ENCODE measurements at places on chromosomes 3 and 15. TPM values are rescaled to one million over a fixed set of nuclear protein-coding genes. Genes with fewer than 3 reads are reported as not detected.

GRCh38 chr3:24365168-24365567, 129.5 kb downstream of the THRB start:
- H3K4me3 ChIP-seq, result no peak overlapping the region
- no peaks in the 10 kb centered on the region for H3K27me3 ChIP-seq
- DNase-seq, result no peak
- H3K27ac ChIP-seq, result peak overlapping the region; percentile 16
- peaks cover 71% of the 10 kb centered on the region for H3K4me1 ChIP-seq
- H3K36me3 ChIP-seq, result no peaks in the 10 kb centered on the region

- peak; percentile 57 for DNase-seq
- no peak overlapping the region for H3K4me3 ChIP-seq
- no peaks in the 10 kb centered on the region for H3K36me3 ChIP-seq
- no peak overlapping the region for H3K27ac ChIP-seq
- peaks cover 3% of the 10 kb centered on the region for H3K27me3 ChIP-seq
- H3K4me1 ChIP-seq, result peaks cover 8% of the 10 kb centered on the region
These were observed 70.5 kb upstream of the ITGA11 start for GRCh38 chr15:68502398-68502901.

NANOGP8 gene
- 0.63 TPM for total RNA-seq

DNA sequence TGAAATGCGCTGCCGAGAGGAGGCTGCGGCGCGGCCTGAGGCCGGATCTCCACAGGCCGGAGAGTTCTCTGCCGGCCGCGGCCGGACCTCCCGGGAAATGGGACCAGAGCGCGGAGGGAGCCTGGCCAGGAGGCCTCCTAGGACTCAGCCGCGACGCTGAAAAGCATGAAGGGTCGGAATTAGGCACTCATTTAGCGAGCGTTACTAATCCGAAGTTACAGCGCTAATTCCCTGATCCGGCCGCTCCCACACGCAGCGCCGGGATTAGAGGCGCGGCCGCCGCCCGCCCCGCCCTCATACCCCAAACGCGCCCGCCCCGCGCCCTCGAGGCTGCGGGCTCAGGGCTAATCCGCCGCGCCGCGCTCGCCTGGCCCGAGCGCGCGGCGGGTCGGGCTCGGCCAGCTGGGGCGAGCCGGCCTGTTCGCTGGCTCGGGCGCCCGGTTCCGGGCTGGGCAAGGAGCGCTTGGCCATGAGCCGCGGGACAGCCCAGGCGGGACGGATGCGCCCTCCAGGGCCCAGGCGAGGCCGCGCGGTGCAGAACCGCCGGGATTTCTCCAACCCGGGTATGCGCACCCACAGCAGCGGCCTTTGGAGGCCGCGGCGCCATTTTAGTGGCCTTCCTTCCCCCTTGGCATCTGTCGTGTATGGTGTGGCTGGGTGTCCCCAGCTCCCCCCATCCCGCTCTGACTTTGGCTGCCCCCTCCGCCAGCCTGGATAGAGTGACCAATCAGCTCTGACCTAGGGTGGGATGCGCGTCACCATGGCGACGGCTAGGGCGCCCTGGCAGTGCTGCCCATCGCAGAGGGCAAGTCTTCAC, 36.8 kb upstream of the POLG start:
- peaks cover 99% of the 10 kb centered on the region for H3K27me3 ChIP-seq
- H3K4me3 ChIP-seq, result peak overlapping the region; percentile 36
- DNase-seq, result no peak

DNA sequence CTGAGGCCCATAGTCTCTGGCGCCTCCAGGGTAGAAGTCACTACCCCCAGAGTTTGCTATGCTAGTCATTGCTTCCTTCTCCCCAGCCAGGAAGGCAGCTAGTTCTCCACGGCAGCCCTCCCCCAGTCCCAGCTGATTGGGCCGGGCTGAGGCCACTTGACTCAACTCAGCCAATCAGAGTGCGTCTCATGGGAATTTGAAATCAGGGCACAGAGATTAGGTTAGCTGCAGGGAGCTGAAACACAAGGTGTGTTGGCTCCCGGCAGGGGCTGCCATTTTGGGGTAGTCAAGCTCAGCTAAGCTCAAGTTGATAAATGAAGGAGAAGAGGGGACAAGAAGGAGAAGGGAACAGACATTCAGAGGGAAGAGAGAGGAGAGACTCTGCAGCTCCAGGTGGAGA, 32.8 kb downstream of the LINGO1 start:
- no peak overlapping the region for H3K4me3 ChIP-seq
- no peak for DNase-seq
- H3K36me3 ChIP-seq, result no peaks in the 10 kb centered on the region
- no peak overlapping the region for H3K27ac ChIP-seq
- no peaks in the 10 kb centered on the region for H3K27me3 ChIP-seq

DNA sequence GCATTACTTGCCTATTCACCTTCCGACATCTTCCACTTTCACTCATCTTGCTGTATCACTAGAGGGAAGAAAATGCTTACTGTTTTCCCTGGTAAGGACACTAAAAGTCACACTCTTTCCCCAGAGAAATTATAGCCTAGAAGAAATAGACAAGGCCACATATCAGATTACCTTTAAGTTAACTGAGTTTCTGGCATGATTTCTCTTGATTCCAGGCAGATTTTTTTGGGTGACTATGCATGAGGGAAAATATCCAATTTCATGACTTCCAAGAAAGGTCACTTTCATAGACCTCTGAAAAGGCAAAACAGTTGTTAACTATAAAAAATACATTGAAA, 30.3 kb downstream of the TCF12 start:
- H3K27ac ChIP-seq, result no peak overlapping the region
- DNase-seq, result no peak
- no peaks in the 10 kb centered on the region for H3K36me3 ChIP-seq
- H3K27me3 ChIP-seq, result no peaks in the 10 kb centered on the region
- peaks cover 13% of the 10 kb centered on the region for H3K4me1 ChIP-seq

GRCh38 chr3:141439589-141439988, 47.2 kb upstream of the RASA2 start:
- H3K36me3 ChIP-seq, result peaks cover 31% of the 10 kb centered on the region
- H3K4me3 ChIP-seq, result no peak overlapping the region
- H3K27ac ChIP-seq, result peak overlapping the region; percentile 80
- H3K4me1 ChIP-seq, result peaks cover 94% of the 10 kb centered on the region

LTK gene
- not detected for total RNA-seq

- no peak for DNase-seq
- H3K27me3 ChIP-seq, result no peaks in the 10 kb centered on the region
- no peaks in the 10 kb centered on the region for H3K36me3 ChIP-seq
- no peak overlapping the region for H3K4me3 ChIP-seq
- H3K27ac ChIP-seq, result no peak overlapping the region
These were observed 41.5 kb downstream of the CSNK1G1 start for GRCh38 chr15:64314456-64314855.

DNA sequence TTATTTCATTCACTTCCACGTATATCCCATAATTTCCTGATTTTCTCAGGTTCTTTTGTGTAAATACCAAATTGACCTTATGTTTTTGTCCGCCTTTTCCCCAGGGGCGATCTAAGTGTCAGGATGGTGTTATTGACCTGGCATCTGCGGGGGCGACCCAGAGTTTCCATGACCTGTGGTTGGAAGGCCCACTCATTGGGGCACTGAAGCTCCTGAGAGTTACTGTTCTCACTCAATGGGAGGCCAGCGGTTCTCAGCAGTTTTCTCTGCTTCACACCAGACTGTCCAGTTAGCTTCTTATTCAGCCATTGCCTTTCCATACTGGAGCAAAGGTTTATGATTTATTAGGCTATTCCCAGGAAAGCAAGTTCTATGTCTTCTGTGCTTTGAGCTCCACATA, 53.3 kb downstream of the B3GALNT1 start:
- no peaks in the 10 kb centered on the region for H3K27me3 ChIP-seq
- no peak overlapping the region for H3K4me3 ChIP-seq
- no peak for DNase-seq
- no peak overlapping the region for H3K27ac ChIP-seq
- H3K36me3 ChIP-seq, result no peaks in the 10 kb centered on the region

GRCh38 chr3:193470710-193471109, 84.0 kb downstream of the ATP13A4 start:
- H3K4me1 ChIP-seq, result no peaks in the 10 kb centered on the region
- no peaks in the 10 kb centered on the region for H3K36me3 ChIP-seq
- no peak overlapping the region for H3K27ac ChIP-seq
- H3K27me3 ChIP-seq, result no peaks in the 10 kb centered on the region
- H3K4me3 ChIP-seq, result no peak overlapping the region

GRCh38 chr15:67521783-67522568, 1.0 kb downstream of the C15orf61 start:
- H3K4me1 ChIP-seq, result peaks cover 43% of the 10 kb centered on the region
- peak overlapping the region; percentile 98 for H3K27ac ChIP-seq
- DNase-seq, result no peak
- peak overlapping the region; percentile 87 for H3K4me3 ChIP-seq
- no peaks in the 10 kb centered on the region for H3K36me3 ChIP-seq

DNA sequence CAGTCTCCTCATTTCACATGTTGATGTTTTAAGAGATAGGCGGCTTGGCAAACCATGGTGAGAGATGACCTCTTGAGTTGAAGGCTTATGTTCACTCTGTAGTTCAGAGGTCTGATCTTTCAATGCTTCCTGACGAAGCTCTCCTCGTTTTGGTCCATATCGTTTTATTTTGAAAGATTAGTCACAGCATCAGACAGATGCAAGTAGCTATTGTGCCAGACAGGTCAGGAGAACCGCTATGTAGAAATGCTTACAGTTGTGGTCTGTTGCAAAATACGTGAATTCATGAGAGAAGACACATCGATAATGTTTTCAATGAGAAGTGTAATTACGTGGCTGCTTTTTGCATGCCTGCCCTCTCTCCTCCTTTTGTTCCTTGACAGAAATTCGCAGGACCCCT, 47.5 kb downstream of the CHL1 start:
- no peaks in the 10 kb centered on the region for H3K27me3 ChIP-seq
- no peak overlapping the region for H3K27ac ChIP-seq
- no peaks in the 10 kb centered on the region for H3K4me1 ChIP-seq
- H3K36me3 ChIP-seq, result no peaks in the 10 kb centered on the region
- DNase-seq, result no peak
- H3K4me3 ChIP-seq, result no peak overlapping the region

- no peaks in the 10 kb centered on the region for H3K4me1 ChIP-seq
- DNase-seq, result no peak
- H3K27ac ChIP-seq, result no peak overlapping the region
- H3K36me3 ChIP-seq, result no peaks in the 10 kb centered on the region
These were observed 22.9 kb upstream of the DNAAF4 start for GRCh38 chr15:55530861-55531313.

DNA sequence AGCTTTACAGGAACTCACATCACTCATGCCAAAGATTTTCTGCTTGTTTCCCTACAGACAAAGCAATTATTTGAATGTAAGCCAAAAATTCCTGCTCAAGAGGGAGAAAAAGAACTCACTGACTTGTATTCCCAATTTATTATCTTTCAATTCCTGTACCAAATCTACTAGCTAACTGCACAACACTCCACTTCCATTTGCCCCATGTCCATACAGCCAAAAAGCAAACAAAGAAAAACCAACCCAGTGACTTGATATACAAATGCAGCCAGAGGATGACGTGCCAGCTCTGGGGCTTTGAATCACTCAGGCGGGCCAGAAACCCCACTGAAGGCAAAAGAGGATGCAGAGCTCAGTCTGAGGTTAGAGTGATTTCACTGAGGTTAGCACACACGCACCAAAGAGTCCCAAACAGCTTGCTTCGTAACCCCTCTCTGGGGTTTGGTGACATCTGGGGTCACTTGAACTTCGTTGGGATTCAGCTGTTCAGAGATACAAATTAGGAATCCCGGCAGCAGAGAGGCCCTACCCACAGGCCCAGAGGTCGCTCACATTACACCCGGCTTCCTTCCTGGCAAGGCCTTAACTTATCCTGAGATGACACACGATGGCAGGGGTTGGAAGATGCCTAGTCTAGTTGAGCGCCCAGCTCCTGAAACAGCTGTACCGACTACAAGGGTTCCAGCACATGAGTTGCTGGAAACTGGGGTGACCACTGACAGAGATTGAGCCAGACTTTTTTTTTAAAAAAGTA, 1.6 kb downstream of the RFTN1 start:
- no peaks in the 10 kb centered on the region for H3K36me3 ChIP-seq
- no peaks in the 10 kb centered on the region for H3K27me3 ChIP-seq
- peak overlapping the region; percentile 94 for H3K27ac ChIP-seq
- peaks cover 60% of the 10 kb centered on the region for H3K4me1 ChIP-seq
- no peak for DNase-seq

CHRM5 gene
- not detected for total RNA-seq

- H3K36me3 ChIP-seq, result no peaks in the 10 kb centered on the region
- no peak for DNase-seq
- no peaks in the 10 kb centered on the region for H3K27me3 ChIP-seq
- H3K27ac ChIP-seq, result no peak overlapping the region
- no peak overlapping the region for H3K4me3 ChIP-seq
These were observed 86.7 kb upstream of the IQSEC1 start for GRCh38 chr3:13159890-13160289.

PTPRG gene
- total RNA-seq, result 51.9 TPM

GRCh38 chr3:170600005-170600624, 14.2 kb upstream of the SLC7A14 start:
- no peak overlapping the region for H3K4me3 ChIP-seq
- H3K36me3 ChIP-seq, result no peaks in the 10 kb centered on the region
- H3K27ac ChIP-seq, result no peak overlapping the region
- no peaks in the 10 kb centered on the region for H3K4me1 ChIP-seq
- DNase-seq, result no peak

STXBP5L gene
- 0.42 TPM for total RNA-seq

CD80 gene
- 1.3 TPM for total RNA-seq

GRCh38 chr3:10976770-10977169, 15.8 kb upstream of the SLC6A1 start:
- no peak overlapping the region for H3K4me3 ChIP-seq
- no peak for DNase-seq
- H3K36me3 ChIP-seq, result no peaks in the 10 kb centered on the region
- H3K27ac ChIP-seq, result no peak overlapping the region
- H3K27me3 ChIP-seq, result no peaks in the 10 kb centered on the region
- no peaks in the 10 kb centered on the region for H3K4me1 ChIP-seq

SRGAP3 gene
- 8.6 TPM for total RNA-seq

A4GNT gene
- not detected for total RNA-seq

GRCh38 chr3:126664591-126665214, 9.8 kb upstream of the TXNRD3 start:
- no peak overlapping the region for H3K27ac ChIP-seq
- no peaks in the 10 kb centered on the region for H3K4me1 ChIP-seq
- no peak overlapping the region for H3K4me3 ChIP-seq
- peak; percentile 80 for DNase-seq

DNA sequence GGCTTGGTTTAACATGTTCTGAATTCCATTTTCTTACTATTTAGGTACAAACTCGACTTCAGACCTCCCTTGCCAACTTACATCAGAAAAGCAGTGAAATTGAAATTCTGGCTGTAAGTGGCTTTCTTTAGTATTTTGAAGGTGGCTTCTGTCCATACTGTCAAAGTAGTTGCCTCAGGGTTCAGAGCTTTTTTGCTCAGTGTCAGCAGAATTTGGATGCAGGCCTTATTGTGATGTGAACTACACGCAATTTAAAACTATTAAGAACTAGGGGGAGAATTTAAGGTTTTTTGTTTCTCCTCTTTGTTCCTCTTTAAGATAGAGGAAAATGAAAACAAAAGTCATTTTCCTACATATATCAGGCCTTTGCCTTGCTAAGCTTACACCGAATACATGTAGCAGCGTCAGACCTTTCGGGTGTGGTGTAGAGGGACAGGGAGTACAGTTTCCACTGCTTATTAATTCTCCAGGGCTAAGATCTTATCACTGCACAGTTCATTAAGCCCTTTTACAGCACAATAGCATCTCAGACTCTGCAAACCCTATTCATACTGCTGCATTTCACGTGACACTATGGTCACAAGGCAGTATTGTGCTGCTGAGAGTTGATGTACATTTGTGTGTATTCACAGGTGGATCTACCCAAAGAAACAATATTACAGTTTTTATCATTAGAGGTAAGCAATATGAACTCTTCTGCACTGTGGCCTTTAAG, 6.7 kb downstream of the SRP14 start:
- H3K36me3 ChIP-seq, result peaks cover 87% of the 10 kb centered on the region
- H3K27me3 ChIP-seq, result no peaks in the 10 kb centered on the region
- H3K4me1 ChIP-seq, result peaks cover 13% of the 10 kb centered on the region
- H3K27ac ChIP-seq, result peak overlapping the region; percentile 5

Data from esophagus muscularis mucosa (tissue), 4 donors.